Anterior cingulate cortex (tissue), 58 donors: ENCODE measurements at places on chromosomes 1 and 21.

DNA sequence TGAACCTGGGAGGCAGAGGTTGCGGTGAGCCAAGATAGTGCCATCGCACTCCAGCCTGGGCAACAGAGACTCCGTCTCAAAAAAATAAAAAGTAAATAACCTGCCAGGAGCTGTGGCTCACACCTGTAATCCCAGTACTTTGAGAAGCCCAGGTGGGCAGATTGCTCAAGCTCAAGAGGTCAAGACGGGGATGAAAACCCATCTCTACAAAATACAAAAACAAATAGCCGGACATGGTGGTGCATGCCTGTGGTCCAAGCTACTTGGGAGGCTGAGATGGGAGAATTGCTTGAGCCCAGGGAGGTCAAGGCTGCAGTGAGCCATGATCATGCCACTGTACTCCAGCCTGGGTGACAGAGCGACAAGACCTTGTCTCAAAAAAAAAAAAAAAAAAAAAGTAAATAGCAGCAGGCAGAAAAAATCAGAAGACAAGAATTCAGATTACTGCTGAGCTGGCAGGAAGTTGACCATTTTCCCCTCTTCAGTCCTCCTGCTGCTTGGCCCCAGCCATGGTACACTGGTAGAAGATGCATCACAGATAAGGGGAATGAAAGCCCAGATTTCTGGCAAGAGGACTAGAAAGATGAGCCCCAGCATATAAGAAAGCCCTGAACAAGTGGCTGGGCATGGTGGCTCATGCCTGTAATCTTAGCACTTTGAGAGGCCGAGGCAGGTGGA lies 97.6 kb downstream of the TOMM20 start:
- no peak for DNase-seq

- no peak for DNase-seq
These were observed 15.0 kb downstream of the ZNF124 start for GRCh38 chr1:247156787-247157232.

- DNase-seq = no peak
These were observed 62.6 kb downstream of the MAN1C1 start for GRCh38 chr1:25679171-25679570.

GRCh38 chr1:117610036-117610435 lies 4.2 kb downstream of the TENT5C start:
- DNase-seq = no peak

DNA sequence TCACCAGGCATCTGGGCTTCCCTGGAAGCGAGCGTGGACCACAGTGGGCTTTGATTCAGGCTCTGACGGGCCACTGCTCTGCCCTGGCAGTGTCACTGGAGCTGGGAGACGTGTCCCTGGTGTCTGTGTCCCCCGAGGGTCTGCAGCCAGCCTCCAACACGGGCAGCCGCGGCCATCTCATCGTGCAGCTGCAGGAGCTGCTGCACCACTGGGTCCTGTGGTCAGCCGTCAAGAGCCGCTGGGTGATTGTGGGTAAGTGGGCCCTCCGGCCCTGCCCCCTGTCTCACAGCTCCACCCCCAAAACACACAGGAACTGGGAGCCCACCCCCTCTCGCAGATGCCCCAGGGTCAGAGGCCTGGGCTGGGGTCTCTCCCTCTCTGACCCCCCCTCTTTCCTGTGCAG lies 40.7 kb downstream of the DISP3 start:
- DNase-seq = no peak

- DNase-seq = no peak
These were observed 228.3 kb downstream of the ST6GALNAC3 start for GRCh38 chr1:76302711-76303339.

- no peak for DNase-seq
These were observed 58.1 kb downstream of the PRKACB start for GRCh38 chr1:84202126-84202525.
